Activated T-helper 1 cell treated with anti-CD3 and anti-CD28 coated beads, Interleukin-2, amount 50 U/mL, for 16 hours (primary cell): ENCODE measurements at places on chromosomes 5 and 9.

GRCh38 chr9:5587024-5587423 lies 41.9 kb upstream of the RIC1 start:
- no peak for DNase-seq

DNA sequence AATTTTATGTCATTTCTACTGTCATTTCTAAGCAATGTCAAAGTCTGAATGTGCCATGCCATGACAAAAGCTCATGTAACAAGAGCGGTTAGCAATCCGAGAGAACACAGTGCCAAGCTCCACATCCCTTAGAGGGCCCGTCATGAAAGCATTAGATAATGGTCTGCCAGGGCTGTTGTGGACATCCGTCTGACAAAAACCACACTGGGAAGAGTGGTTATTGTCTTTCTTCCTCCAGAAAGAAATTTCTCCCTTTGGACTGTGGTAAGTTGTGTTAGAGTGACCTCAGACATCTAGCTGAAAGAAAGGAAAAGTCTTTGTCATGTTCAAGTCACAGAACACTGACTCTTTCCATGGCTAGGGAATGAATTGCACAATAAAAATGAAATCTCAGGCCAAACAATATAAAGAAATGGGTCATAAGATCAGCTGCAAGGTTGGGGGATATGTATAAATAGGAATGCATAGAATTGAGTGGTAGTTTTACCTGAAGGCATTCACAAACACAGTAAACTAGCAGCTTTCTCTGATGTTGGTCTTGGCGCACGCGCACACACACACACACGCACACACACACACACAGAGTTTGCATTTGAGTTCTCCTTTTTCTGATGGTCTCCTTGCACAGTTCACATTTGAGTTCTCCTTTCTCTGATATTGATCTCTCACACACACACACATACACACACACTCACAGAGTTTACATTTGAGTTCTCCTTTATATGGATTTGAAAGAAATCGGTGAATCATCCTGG lies 5.3 kb downstream of the SLC1A3 start:
- DNase-seq = no peak

- DNase-seq = peak; percentile 32
Observed at GRCh38 chr9:89428901-89429890, 68.7 kb downstream of the SEMA4D start.

- no peak for DNase-seq
Observed at GRCh38 chr9:108094676-108094993, 605.1 kb upstream of the KLF4 start.

- no peak for DNase-seq
Observed at GRCh38 chr5:40678026-40678425, 1.7 kb upstream of the PTGER4 start.

GRCh38 chr5:77424921-77425320 lies 67.2 kb downstream of the WDR41 start:
- no peak for DNase-seq

DNA sequence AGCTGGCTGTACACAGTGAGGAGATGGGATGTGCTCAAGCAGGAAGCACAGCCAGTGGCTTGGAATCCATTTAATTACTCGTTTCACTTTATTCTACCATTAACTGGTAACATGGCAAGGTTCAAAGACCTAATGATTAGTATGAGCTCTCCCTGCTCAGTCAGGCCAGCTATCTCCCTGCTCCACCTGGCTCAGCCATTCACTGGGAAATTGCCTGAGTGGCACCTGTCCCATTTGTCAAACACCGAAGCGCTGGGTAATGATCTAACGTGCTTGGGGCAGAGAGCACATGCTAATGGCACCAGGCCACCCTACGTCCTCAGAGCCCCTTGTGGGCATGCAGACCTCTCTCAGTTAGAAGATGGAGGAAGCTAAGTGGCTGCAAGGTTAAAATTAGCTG lies 162.2 kb downstream of the TTLL11 start:
- DNase-seq = no peak

GRCh38 chr5:17455942-17456341 lies 42.1 kb upstream of the TAF11L2 start:
- DNase-seq = no peak

DNA sequence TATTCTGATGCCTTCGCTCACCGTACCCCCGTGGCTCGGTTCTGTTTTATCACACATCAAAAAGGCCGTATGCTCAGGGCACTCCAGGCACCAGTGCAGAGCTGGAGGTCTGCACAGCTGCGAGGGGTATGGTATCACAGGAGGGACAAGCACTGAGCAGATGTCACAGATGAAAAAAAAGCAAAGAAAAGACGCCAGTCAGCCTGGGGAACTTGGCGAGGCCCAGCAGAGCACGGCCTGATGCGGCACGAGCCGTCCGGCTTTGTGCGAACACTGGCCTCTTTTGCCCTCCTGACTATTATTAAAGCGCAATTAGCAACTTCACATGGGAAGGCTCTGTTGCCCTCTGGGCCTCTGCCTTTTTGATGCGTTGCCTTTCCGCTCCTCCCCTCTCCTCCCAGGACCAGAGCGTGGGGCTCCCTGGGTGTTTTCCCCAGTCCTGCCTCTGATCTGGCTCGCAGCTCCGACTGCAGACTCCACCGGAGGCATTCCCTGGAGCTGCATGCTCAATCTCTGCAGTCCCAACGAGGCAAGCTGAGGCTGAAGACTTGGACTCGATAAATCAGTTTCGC lies 44.4 kb downstream of the AK8 start:
- DNase-seq = no peak

GRCh38 chr5:107372723-107373450 lies 297.9 kb downstream of the EFNA5 start:
- DNase-seq = no peak

GRCh38 chr9:127267793-127268525 lies 3.4 kb downstream of the GARNL3 start:
- no peak for DNase-seq

DNA sequence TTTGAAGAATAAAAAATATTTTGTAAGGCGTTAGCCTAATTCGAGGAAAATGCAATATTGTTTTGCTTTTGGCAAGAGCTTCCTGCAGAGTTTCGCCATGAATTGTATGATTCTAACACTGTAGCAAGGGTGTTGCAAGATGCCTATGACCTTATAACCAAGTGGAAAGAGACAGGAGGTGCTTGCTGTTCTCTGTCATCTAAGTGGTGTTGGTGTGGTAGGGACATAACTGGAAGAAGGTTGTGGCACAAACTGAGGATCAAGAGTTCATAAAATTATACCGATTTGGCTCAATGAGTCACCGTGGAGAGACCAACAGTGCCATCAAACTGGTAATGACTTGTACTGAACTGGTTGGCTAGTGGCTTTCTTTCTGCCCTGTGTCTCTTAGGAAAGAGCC lies 6.3 kb downstream of the STC2 start:
- DNase-seq = no peak

GRCh38 chr5:38715696-38716095 lies 130.1 kb upstream of the OSMR start:
- DNase-seq = no peak

DNA sequence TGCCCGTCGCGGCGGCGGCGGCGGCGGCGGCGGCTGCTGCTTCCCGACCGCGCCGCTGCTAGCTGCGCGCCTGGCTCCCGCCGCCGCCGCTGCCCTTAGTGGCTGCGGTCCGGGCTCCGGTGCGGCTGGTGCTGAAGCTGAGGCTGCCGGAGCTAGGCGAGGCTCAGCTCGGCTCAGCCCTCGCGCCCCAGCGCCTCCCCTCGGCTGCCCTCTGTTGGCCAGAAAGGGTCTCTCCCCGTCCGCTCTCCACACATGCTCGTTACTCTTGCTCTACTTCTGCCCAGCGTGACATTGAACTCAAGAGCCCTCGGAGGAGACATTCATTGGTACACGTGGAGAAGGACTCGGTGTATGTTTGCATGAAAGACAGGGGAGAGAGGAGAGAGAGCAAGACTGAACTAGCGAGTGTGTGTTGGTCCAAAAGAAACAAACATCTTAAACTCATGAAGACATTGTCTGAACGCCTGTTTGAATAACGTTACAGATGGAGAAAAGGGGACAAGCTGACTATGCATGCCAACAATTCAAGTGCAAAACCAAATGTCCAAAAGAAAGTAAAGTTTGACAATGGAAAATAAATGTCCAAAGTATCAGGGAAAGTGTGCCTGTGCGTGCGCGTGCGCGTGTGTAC lies at the start of gene HCN1:
Gene HCN1, minus strand, starts transcription at position 175 of the 631 bp plus-strand sequence.
- DNase-seq = no peak

- no peak for DNase-seq
Observed at GRCh38 chr9:104556830-104557634, 11.9 kb upstream of the OR13C8 start.

GRCh38 chr5:143164557-143164956 lies 238.9 kb downstream of the NR3C1 start:
- DNase-seq = no peak

GRCh38 chr5:35672995-35673394 lies 55.3 kb downstream of the SPEF2 start:
- DNase-seq = no peak

DNA sequence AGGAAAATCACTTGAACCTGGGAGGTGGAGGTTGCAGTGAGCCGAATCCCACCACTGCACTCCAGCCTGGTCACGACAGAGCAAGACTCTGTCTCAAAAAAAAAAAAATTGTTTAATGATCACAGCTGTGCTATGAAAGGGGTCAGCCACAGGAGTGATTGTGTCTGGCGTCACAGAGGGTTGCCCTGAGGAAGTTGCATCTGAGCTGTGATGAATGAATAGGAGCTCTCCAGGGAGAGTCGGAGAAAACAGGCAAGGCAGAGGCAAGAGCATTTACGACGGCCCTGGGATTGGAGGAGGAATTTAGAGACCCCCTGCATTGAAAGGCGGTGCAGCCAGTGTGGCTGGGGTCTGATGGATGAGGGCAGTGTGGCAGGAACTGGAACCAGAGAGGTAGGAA lies 25.1 kb downstream of the NAIF1 start:
- DNase-seq = no peak

DNA sequence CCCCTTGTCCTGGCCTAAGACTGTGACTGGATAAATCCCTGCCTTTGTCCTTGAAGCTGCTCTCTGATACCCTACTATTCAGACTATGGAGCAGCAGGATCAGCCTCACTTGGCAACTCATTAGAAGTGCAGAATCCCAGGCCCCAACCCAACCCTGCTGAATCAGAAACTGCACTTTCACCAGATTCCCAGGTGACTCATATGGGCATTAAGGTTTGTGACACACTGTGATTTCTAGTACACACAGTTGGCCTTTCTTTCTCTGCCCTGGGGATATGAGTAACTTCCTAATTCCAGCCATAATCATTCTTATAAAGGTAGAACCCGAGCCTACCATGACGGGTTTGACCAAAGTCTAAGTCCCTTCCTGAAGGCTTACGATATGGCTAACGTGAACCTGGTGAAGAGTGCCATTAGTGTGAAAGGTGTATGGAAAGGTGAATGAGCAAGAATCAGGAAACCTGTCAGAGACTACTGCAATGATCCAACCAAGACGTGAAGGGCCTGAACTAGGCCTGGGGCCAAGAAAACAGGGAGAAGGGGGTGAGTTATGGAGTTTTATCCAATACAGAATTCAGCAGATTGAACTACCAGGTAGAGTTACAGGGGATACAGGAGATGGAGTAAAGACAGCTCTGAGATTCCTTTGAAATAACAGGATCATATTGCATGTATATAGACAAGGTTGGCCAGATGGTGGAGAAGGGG lies 533.0 kb downstream of the BNC2 start:
- DNase-seq = no peak

DNA sequence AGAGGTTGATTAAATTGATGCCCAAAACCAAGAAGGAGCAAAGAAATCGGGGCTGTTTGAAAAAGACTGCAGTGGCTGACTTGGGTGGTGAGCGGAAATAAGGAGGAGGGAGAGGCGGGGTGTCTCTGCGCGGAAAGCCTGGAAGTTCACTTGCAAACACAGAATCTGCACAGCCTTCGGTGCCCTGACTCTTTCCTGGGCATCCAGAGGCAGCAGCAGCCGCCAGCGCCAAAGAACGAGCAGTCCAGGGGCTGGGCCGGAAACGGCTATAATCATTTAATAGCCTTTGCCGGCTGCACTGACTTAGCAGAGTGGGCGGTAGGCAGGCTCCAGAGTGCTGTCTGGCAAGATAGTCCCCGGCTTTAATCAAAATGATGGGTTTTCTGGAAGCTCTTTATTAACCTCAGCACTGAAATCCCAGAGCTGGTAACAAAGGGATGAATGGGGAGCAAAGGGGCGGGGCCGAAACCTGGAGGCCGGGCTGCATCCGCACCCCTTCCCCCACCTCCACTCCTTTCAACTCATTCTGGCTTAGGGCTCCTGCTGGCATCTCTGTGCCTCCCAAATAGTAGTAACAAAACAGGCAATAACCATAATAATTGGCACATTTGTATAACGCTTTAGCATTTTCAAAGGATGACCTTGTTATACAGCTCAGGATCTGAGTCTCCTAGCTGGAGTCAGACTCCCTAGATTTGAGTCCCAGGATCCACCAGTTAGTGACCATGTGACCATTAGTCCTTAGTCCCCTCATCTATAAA lies 35.7 kb downstream of the PCDHAC2 start:
- DNase-seq = no peak

DNA sequence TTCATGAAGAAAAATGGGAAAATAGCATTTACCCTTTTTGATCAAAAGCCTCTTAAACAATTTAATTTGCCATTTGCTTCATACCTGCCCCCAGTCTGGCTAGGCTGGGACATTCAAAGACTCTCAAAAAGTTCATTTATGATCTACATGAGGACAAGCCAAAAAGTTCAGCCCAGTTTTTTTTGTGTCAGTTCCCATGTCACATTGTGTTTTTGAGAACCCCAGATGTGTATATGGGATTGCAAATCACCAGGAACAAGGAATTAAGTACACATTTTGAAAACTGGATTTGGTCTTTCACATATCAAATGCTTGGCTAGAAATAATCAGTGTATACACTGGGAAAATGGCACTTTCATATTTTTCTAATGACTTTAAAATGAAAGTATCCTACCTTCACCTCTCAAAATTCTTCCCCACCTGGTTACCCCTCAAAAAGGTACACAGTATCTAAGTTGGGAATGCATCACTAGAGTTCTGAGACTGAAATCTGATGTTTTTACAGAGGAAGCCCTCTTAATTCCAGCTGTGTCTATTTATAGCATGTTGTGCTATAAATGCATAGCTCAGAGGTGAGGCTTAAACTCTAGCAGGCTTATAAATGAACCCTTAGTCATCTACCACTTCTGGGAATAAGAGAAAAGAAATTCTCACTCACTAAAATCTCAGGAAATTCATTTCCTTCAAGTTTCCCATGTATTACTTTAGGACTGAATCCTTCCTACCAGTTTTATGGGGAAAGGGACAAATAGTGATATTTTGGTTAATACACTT lies 9.3 kb downstream of the STOM start:
- DNase-seq = no peak
